Stimulated activated naive CD8-positive, alpha-beta T cell treated with anti-CD3 and anti-CD28 coated beads, Interleukin-15, Interleukin-2, amounts not matched to agents 100 U/mL and 50 U/mL, for 24 hours (primary cell): ENCODE measurements at places on chromosomes 2 and 18.

GRCh38 chr2:121836611-121837010 is 81.2 kb downstream of the TSN start:
- no peak for DNase-seq

DNA sequence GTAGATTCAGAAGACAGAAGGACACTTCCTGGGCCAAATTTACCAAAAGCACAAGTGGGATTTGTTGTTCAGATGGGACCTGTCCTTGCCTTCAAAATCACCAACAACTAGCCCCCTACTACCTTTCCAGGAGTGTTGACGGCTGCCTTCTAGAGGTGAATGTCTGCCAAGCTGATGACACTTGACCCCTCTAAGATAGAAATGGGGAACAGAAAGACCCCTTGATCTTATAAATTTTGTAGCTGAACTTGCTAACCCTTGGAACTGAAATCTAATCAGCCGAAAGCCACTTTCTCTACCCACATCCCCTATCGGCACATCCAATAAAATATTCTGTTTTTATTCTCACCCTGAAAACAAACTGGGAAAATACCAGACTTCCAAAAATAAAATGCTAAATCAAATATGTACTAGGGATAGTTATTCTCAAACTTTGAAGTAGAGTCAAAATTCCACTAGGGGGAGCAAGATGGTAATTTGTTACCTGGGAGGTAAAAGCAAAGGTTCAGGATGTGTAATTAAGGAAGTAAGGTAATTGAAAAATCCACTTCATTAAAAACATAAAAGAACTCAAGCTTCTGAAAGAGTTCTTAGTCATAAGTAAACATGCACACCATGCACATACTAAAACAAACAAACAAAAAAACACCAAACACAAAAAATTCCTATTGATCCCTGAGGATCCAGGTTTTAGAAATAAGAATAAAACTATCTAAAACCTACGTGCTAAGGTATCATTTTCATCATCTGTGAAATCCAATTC is 119.2 kb downstream of the ANKRD44 start:
- no peak for DNase-seq

- DNase-seq: no peak
Observed at GRCh38 chr18:45841765-45842442, 16.4 kb downstream of the SIGLEC15 start.

DNA sequence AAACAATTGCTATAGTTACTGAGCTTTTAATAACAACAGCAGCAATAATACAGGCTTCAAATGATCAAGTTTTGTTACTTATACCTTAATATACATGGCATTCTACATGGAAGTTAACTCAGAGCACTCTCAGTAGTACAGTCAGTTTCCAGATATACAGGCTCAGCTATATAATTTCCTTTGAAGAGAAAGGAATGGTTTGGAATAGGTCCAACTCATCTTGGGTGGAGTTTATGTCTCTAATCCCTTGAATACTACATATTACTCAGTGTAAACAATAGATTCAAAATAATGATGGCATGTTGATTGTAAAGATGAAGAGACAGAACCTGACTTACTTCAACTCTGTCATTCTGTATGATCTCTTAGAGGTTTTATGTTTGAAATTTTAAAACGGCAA is 174.9 kb downstream of the EPHA4 start:
- DNase-seq: no peak

- no peak for DNase-seq
Observed at GRCh38 chr2:226683196-226683595, 116.4 kb downstream of the IRS1 start.

DNA sequence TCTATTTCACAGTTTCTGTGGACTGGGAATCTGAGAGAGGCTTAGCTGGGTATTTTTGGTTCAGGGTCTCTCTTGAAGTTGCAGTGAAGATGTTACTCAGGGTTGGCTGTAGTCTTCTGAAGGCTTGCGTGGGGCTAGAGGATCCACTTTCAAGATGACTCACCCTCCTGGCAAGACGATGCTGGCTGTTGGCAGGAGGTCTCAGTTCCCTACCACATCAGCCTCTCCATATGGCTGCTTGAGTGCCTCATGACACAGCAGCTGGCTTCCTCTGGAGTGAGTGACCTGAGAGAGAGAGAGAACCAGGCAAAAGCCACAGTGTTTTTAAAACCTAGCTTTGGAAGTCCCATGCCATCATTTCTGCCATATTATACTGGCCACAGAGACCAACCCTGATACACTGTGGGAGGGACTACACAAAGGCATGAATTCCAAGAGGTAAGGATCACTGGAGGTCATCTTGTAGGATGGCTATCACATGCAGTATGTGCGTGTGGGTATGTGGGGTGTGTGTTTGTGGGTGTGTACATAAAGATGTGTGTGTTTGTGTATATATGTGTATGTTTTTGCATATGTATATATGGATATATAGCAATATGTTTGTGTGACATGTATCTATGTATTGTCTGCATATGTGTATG is 25.1 kb downstream of the DNPEP start:
- DNase-seq: no peak
